NCI-H1930 (cell line): ENCODE measurements at places on chromosomes 7 and 10.

GRCh38 chr10:131921184-131921583 is 20.4 kb downstream of the PPP2R2D start:
- DNase-seq: no peak

- DNase-seq: no peak
Observed at GRCh38 chr7:91942312-91942711, 1.6 kb downstream of the AKAP9 start.

DNA sequence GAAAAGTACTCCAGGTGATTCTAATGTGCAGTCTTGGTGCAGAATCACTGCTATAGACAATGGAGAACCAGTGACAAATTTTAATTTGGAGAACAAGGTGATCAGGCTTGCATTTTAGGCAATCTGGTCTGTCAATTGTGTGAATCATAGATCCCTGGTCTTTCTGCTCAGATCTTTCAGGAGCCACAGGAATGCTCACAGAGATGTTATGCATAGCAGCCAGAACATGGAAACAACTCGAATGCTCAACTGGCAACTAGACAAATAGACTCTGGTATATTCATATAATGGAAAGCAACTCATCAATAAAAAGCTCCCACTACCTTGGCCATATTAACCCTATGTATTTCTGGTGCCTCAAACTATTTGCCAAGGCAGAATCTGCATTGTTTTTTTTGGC is 209.1 kb downstream of the PHF14 start:
- no peak for DNase-seq

DNA sequence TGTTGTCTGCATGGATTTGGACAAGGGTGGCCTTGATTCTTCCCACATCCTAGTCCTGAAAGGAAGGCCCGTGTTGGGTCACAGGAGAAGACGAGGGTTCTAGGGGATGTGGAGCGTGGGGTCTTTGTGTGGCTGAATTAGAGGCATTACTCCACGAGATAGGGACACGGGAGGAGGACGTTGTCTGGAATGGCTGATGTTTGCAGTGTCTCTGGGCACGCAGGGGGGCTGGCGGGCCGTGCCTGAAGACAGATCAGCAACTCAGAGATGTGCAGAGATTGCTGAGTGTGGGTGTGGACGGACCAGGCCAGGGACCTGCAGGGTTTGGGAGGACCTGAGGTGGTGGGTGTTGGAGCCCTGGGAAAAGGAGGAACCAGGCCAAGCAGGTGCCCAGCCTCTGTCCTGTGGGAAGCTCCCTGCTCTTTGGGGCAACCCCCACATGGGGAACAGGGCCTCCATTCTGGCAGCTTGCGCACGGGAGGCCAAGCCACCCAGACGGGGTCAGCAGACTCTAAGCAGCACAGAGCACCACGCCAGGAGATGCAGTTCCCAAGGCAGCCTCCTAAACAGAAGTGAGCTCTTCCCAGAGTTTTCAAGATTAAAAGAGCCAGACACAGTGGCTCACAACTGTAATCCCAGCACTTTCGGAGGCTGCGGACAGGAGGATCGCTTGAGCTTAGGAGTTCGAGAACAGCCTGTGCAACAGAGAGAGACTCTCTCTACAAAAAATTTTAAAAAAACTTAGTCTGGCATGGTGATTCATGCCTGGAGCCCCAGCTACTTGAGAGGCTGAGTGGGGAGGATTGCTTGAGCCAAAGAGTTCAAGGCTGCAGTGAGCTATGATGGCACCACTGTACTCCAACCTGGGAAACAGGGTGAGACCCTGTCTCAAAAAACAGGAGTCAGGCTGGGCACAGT is 71.0 kb upstream of the GTF2I start:
- no peak for DNase-seq

- DNase-seq: no peak
Observed at GRCh38 chr10:6863381-6863780, 283.3 kb upstream of the PRKCQ start.

DNA sequence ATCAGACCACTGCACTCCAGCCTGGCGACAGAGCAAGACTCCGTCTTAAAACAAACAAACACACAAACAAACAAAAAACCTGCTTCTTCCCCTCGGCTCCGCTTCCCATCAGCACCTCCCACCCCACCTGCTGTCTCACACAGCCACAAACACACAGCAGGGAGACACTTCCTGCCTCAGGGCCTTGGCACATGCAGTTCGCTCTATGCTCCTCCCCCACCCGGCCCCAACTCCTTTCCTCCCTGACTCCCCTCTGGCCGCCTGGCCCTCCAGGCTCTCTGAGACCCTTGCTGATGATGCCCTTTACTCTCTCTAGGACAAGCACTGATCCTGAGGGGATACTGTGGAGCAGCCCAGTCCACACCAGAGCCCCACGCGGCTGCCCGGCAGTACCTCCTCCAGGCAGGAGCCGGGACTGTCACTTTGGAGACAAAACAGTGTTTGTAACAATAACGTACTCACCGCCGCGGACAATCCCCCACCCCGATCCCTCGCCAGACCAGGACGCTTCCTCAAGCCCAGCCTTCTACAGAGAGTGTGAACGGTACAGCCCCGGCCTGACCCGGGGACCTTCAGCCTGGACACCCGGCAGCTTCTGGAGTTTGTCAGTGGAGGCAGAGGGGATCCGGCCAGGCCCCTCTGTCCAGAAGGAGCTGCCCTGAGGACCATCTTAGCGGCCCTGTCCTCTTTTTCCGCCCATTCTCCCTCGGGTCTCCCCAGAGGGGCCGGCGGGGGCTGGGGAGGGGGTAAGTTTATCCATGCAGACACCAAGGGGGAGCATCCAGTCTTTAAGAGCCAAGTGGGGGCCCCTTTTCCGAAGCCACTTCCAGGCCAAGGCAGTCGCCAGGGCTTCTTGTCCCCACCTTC is 50.0 kb upstream of the GTF2IRD1 start:
- DNase-seq: no peak

DNA sequence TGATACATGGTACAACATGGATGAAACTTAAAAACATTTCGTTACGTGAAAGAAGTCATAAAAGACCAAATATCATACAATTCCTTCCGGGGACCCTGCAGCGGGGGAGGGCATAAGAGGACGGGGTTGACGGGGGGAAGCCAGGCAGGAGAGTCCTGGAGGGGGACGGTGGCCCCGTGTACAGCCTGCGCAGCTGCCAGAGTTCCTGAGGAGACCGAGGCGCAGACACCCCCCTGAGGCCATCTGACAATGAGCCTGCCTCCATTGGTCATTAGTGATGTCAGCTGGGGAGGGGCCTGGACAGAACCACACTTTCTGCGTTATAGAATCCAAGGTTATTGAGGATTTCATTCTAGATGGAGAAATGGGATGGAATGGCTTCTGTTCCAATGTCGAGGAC is 47.2 kb downstream of the PRKAG2 start:
- DNase-seq: no peak

DNA sequence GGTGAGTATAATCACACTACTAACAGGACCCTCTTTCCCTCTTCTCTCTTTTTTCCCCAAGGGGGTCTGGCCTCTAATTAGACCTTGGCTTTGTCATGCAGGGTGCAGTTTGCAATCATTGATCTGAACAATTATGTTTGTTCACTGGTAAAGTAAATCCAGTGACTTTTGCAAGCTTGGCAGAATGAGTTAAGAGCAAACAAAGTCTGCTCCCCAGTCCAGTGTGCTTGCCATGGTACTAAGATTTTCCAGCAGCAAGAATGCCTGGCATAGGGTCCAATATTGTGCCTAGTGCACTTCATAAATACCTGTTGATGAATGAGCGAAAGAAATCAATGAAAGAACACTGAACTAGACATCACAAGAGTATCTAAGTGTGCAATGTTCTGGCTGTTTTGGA is 43.9 kb downstream of the PLXDC2 start:
- no peak for DNase-seq

GRCh38 chr7:52639126-52639525 is 396.3 kb upstream of the POM121L12 start:
- no peak for DNase-seq

GRCh38 chr7:140771826-140772225 is 75.3 kb downstream of the NDUFB2 start:
- DNase-seq: no peak

GRCh38 chr10:118775478-118775877 is 20.7 kb upstream of the CACUL1 start:
- no peak for DNase-seq

DNA sequence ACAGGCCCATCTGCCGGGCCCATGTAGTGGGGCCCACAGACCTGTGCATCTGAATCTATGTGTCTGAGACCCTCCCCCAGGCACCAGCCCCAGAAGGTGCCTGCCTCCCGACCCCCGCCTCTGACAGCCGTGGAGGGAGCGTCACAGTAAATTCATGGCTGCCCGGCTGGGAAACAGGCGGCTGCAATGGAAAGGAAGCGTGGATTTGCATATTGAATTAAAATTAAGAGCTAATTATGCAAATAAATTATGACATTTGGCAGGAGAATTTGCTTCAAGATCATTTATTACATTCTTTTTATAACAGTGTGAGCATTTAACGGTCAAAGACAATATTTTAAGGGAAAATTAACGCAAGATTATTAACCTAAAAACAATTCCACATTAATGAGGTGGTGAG is 92.3 kb downstream of the HIF1AN start:
- no peak for DNase-seq

GRCh38 chr7:29873644-29874294 is 67.5 kb downstream of the WIPF3 start:
- DNase-seq: no peak

DNA sequence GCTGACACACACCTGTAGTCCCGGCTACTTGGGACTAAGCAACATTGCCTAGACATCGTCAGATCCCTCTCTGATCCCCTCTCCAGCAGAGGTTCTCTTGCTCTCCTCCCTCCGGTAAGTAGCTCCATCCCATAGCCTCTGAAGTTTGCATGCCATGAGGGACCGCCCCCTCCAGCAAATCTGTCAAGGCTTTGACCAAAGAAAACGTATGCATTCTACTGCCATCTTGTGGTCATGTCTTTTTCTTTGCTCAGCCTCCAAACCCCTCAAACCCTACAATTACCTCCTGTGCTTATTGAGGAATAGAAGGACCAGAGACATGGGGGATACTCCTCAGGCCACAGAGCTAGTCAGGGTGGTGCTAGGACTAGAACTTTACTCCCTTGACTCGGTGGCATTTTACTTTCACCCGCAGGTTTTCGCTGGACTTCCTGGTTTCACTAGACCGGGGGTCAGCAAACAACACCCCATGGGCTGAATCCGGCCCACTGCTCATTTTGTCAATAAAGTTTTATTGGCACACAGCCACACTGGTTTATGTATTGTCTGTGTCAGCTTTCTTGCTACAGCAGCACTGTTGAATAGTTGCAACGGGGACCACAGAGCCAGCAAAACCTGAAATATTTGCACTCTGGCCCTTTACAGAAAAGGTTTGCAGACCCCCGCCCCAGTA is 202.6 kb upstream of the FOXK1 start:
- peak; percentile 25 for DNase-seq

DNA sequence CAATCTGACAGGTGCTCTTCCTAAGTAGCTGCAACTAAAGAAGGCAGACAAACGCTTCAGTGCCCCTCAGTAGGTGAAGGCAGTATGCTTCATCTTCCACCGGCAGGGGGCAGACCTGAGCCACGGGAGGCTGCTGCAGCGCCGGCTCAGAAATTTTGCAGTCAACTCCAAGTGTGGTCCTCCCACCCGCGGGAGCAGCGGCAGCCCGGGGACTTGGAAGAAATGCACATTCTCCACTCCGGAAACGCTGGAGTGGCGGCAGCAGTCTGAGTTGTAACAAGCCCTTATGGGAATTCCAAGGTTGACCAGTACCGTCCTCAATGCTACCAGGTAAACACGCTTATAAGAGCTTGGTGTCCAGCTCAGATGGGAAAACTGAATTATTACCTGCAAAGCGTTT is 3.4 kb downstream of the IGFBP3 start:
- DNase-seq: peak; percentile 53

GRCh38 chr10:3263082-3263481 is 90.5 kb upstream of the PITRM1 start:
- no peak for DNase-seq

DNA sequence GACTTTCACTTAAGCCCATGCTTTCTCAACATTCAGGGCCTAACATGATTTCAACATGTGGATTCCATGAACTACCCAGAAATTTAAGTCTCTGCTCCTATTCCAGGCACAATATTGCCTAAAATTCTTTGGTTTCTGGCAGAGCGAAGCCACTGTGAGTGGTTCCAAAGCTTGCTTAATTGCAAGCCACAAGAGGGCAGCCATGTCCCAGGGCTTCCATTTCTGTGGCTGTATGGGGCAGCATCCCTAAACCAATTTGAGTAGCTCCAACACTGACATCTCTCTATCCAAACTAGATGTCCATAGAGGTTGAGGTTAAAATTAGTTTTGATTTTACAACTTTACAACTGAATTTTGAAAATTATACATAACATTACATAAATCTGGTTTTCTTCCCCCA is 56.3 kb upstream of the MDFIC start:
- DNase-seq: no peak

- DNase-seq: no peak
Observed at GRCh38 chr7:157699357-157700013, 362.7 kb downstream of the DNAJB6 start.

DNA sequence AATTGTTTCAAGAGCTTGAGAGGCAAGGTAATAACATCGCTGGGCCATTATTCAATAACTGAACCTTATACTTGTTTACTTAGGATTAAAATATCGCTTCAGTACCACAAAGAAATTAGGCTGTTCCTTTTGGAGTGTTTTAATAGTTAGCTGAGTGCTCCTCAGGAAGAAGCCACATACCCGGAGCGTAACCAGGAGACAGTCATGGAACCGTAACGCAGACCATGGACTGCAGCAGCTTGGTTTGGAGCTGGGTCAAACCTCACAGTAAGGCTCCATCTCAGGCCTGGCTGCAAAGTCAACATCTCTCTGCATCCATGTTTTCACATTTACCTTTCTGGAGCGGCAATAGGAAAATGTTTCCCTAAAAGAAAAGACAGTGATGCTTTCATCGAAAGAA is 599.0 kb downstream of the TNS3 start:
- DNase-seq: no peak

- no peak for DNase-seq
Observed at GRCh38 chr10:36051500-36051991, 409.4 kb upstream of the FZD8 start.

DNA sequence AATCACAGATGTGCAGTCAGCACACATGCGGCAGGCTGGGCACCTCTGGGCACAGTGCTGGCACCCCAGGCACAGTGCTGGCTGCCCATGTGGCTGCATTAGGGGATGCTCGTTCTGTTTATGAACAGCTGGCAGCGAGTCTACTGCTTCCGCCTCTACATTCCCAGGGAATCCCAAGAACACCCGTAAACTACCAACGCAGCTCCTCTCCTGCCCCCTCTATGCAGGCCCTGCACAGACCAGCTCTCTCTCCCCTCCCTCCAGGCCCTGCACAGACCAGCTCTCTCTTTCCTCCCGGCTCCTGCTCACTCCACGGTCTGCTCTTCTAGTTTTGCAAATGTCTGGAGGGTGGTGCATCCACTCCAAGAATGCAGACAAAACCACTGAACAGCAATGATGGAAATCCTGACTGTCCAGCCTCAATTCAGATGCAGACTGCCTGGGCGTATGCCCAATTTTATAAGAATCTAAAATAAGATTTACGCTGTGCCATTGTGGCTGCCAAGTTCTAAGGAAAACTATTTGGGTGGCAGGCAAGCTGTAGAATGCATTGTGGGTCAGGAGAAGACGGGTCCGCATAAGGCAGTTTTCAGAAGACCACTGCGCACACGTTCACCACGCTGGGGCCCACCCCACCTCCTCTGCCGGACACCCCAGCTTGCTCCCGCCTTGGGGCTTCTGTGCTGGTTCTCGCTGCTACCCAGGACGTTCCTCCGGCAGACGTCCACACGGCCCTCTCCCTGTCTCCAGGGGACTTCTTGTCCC is 234.6 kb downstream of the ZMYND11 start:
- no peak for DNase-seq
